Cardiac muscle cell (in vitro differentiated cells and primary cell): ENCODE measurements at places on chromosomes 6 and 20. TPM values are rescaled to one million over a fixed set of nuclear protein-coding genes. Genes with fewer than 3 reads are reported as not detected.
A peak's percentile ranks its signal among the peaks of the same experiment; 100 is the strongest.

- H3K4me3 ChIP-seq: no peak overlapping the region
- H3K36me3 ChIP-seq: peaks cover 5% of the 10 kb centered on the region
- peaks cover 46% of the 10 kb centered on the region for H3K4me1 ChIP-seq
- H3K27me3 ChIP-seq: no peaks in the 10 kb centered on the region
- DNase-seq: no peak
Observed at GRCh38 chr20:48951646-48952045, 30.1 kb downstream of the ARFGEF2 start.

GRCh38 chr6:154705471-154706113 is 27.6 kb upstream of the SCAF8 start:
- peaks cover 7% of the 10 kb centered on the region for H3K27me3 ChIP-seq
- H3K36me3 ChIP-seq: no peaks in the 10 kb centered on the region
- no peak overlapping the region for H3K27ac ChIP-seq
- no peaks in the 10 kb centered on the region for H3K4me1 ChIP-seq
- DNase-seq: no peak

DNA sequence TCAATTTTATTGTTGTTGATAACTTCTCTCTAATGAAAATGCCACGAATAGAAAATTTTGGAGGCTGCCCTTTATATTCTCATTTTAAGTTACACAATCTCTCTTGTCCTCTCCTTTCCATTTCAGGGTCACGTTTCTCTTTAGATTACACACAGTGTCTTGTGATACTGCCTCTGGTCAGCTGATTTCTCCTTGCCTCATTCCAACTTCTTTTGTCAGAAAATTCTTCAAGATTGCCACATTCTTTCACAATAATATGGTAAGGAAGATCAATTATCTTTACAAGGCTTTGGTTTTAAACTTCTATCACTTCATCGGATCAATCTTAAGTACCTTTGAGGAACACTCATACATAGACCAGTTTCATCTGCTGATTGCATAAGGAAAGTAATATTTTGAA is 370.3 kb downstream of the RFPL4B start:
- no peaks in the 10 kb centered on the region for H3K36me3 ChIP-seq
- no peaks in the 10 kb centered on the region for H3K27me3 ChIP-seq
- no peak overlapping the region for H3K27ac ChIP-seq
- H3K4me3 ChIP-seq: no peak overlapping the region

Gene C6orf62
- total RNA-seq: 52.7 and 59.7 TPM in 2 replicates

DNA sequence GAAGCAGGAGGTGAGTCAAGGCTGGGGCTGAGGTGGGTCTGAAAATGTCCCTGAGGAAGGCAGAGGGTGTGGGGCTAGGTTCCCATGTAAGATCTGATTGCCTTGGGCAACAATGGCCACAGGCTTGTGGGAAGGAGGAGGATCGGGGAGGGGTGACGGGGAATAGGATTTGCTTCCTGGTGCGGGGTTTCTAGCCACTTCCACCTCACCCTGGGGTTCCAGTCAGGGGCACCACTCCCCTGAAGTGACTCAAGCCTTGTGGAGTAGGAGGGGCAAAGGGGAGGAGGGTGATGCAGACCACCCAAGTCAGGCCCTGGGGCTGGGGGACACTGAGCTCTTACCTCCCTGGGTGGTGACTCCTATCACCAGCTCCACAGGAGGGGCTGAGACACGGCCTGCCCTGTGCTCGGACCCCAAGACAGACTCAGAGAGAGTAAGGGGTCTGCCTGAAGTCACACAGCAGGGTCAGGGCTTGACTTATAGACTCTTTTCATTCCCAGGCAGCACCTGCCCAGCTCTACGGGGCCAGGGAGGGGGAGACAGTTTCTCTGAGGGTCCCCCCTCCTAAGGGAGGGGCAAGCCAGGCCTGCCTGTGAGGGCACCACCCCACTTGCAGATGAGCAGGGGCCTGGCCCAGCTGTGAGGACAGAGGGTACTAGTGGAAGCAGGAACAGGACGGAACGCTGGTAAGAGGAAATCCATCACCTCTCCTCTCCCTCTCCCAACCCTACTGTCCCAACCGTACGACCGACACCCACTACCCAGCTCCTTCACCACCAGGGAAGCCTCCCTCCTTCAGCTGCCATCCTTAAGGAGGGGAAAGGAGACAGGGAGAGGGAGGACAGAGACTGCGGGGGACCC is 12.4 kb upstream of the SPDEF start:
- H3K27me3 ChIP-seq: no peaks in the 10 kb centered on the region
- peak; percentile 55 for DNase-seq
- peaks cover 10% of the 10 kb centered on the region for H3K4me1 ChIP-seq
- no peaks in the 10 kb centered on the region for H3K36me3 ChIP-seq
- no peak overlapping the region for H3K4me3 ChIP-seq
